Activated effector memory CD4-positive, alpha-beta T cell treated with anti-CD3 and anti-CD28 coated beads, Interleukin-2, amount 50 U/mL, for 16 hours (primary cell): ENCODE measurements at places on chromosomes 6 and 20.

DNA sequence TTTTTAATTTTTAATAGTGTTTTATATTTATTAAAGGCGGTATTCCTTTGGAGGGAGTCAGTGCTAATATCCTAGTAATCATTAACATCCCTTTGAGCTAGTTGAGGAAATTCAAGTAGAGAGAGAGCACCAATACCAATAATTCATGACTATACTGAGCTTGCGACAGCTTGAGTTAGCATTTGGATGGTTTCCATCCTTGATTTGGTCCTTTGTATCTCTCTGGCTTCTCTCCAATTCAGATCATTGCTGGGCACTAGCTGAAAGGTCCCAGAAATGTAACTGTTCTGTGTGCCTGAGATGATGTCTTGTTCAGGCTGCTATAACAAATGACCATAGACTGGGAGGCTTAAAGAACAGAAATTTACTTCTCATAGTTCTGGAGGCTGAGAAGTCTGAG is 77.0 kb downstream of the RNF144B start:
- no peak for DNase-seq

GRCh38 chr6:90319044-90319443 is 22.4 kb upstream of the BACH2 start:
- no peak for DNase-seq

GRCh38 chr20:37392441-37393195 is 46.7 kb downstream of the SRC start:
- no peak for DNase-seq

DNA sequence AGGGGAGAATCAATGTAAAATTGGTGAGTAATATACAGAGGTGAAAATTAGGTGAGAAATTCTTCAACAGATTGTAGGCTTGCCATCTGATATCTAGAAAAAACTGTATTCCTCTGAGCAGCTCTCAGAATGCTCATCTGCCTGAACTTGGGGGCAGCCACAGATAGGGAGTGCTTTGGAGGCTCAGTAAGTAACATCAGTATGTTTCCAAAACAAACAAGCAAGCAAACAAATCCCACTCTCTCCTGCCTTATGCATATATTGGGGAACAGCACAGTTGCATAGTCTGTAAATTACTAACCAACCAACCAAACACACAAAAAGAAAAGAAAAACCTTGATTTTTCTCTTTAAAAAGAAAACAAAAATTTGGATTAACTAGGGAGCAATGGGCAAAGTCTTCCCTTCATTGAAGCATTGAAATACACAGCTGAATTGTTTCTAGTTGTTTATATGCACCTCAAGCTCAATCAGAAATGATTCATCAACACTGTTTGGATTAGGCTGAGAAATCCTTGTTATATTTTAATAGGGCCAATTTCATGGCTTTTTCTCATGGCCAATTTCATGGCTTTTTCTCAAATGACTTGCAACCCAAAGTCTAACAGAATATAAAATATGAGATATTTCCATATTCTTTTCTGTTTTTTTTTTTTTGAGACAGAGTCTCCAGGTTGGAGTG is 50.1 kb upstream of the DEK start:
- no peak for DNase-seq

DNA sequence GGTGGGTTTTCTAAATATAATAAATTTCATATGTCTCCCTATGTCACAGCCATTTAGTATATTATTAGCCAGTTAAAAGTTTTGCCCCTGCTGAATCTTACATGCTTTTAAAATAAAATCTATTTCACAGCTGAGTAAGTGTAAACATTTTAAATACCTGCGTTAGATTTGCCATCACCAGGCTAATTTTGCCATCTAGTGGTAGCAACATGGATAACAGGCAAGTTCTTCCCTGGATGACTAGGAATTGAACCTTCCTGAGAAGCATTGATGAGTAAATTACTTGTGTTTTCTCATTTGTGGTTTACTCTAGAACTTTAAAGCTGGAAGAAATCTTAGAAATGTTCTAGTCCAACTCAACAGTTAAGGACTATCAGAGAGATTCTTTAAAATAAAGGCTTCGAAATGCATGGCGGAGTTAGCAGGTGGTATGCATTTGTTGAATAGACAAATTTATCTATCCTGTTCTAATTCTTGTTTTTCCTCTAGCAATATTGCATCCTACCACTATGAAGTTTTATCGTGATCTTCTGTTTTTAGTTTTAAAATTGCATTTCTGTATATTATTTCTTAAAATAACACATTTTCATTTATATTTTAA is 2.6 kb downstream of the PRSS35 start:
- no peak for DNase-seq

GRCh38 chr6:141183368-141183767 is 949.4 kb upstream of the GJE1 start:
- no peak for DNase-seq

- DNase-seq = no peak
Measured at GRCh38 chr6:34028691-34029360, 117.1 kb downstream of the GRM4 start.

- DNase-seq = no peak
Measured at GRCh38 chr6:155313602-155314091, 637 bp downstream of the TFB1M start.

GRCh38 chr6:18276610-18277236 is 12.4 kb upstream of the DEK start:
- DNase-seq = no peak
